ENCODE measurements at places on chromosomes 6 and 20.

GRCh38 chr6:24451581-24452388, 37.6 kb downstream of the GPLD1 start:
- DNase-seq = no peak

DNA sequence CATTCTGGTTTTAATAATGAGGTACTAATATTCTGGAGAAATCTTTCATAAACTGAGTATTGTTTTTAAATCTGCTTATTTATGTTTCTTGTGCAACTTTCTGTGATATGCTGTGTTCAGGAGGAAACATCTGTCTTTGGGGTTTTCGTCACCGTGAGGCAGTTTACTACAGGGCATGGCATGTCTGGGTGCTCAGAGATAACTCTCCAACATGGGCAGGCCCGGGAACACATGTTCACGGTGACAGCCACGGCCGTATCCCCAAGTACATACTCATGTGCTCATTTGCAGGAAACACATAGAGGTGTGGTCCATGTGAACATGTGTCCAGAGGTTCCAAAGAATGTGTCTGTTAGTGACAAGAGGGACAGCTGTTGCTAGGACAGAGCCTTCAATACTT, 62.1 kb upstream of the CNKSR3 start:
- DNase-seq = no peak

- DNase-seq = no peak
These were observed 24.9 kb upstream of the ELOVL5 start for GRCh38 chr6:53373638-53374037.

DNA sequence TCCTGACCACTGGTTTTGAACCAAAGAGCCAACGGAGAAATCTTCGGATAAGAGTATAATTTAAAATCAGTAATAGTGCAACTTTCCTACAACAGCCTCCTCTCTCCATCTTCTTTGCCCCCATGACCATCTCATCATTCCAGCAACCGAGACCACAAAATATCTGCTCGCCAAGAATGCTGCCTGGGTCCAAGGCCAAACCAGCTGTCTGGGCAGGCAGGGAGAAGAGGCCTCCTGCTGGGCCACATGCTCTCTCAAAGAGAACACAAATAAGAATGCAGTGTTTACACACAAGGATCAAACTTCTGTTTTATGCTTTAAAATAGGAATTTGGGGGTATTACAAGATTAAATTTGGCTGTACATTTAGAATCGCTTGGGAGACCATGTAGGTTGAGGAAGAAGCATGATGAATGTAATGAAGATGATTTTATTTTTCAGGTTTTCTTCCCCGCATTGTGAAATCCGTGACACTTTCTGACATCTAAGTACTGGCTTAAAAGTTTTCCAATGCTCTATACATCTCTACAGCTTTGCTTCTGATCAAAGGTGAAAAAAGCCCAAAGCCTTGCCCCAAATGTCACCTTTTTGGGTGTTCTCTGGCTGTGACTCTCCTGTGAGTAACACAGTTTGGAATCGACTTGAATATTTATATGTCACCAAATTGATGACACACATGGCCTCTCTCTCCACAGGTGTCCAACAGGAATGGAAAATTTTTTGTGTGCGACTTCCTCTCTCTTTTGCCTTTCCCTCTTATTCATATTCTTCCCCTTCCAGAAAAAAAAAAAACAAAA, 79.4 kb upstream of the PROKR2 start:
- no peak for DNase-seq

- peak; percentile 54 for DNase-seq
These were observed 3.3 kb downstream of the ADGRB3 start for GRCh38 chr6:68638230-68638900.

GRCh38 chr6:43927532-43928210, 157.7 kb downstream of the VEGFA start:
- no peak for DNase-seq

DNA sequence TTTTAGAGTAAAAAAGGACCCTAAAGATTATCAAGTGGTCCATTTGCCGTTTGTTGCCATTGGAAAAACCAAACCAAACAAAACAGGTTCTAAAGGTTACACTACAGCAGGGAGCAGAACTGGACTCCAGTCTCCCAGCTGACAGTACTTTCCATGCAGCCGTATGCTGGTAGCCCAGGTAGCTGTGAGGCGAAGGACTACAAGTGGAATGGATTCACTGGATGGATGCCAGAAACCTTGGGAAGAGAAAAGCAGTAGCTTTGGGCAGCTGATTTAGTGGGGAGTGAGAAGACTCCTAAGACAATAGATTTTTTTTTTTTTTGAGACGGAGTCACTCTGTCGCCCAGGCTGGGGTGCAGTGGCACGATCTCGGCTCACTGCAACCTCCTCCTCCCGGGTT, 88.3 kb downstream of the SASH1 start:
- no peak for DNase-seq

- no peak for DNase-seq
These were observed 239.2 kb upstream of the FKBP1C start for GRCh38 chr6:62971976-62972658.

GRCh38 chr6:71393471-71393870, 104.9 kb downstream of the OGFRL1 start:
- peak; percentile 88 for DNase-seq

DNA sequence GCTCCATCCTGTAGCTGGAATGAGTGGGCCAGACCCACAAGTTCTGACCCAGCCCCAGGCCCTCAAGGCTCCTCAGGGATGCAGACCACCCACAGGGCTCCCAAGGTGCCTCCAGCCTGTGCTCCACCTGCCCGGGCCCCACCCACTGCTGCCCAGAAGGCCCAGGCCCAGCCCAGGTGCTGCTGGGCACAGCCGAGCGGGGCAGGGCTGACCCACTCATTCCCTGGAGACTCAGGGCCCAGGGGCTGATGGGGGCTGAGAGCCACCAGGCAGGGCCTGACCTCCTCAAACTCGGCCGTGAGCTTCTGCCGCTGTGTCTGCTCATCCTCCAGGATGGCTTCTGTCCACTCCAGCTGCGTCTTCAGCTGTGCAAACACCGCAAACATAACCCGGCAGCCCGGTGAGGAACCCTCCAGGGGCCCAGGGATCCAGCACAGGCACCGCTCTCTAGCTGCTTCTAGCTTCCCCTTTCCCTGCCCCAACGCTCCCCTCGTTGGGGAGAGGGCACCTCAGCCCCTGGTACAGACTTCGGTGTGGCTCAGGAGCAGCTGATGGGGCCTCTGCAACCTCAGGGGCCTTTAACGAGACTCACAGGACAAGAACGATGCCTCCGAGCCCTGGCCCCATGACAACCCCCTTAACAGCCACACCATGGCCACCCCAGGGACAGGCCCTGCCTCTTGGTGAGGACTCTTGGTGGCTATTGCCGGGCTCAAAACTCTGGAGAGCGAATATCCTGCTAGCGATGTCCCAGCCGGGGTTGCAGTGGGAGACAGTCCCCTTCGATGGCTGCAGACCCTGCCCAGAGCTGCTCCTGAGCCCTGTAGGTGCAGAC, 46.0 kb downstream of the DSTN start:
- DNase-seq = no peak

DNA sequence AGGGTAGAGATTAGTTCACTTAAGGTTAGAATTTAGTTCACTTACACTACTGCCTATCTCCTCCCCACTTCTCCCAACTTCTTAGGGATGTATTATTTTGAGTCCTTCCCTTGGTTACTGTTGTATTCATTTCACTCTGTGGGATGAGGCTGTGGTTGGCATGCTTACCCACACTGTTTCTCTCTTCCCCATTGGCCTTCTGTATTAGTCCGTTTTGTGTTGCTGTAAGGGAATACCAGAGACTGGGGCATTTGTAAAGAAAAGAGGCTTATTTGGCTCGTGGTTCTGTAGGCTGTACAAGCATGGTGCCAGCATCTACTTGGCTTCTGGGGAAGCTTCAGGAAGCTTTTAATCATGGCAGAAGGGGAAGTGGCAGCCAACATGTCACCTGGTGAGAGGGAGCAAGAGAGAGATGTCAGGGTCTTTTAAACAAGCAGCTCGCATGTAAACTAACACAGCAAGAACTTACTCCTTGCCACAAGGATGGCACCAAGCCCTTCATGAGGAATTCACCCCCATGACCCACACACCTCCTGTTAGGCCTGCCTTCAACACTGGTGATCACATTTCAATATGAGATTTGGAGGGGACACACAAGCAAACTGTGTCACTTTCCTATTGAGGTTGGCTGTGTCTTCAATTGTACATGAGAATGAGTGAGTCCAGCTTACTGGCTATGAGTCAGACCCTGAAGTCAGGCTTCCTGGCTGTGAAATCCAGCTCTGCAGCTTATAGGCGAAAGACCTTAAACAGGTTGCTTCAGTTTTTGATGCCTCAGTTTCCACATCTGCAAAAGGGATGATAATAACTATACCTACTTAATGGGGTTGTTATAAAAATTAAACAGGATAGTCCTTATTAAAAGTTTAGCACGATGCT, 53.3 kb downstream of the SYNDIG1 start:
- no peak for DNase-seq

- no peak for DNase-seq
These were observed 129.3 kb upstream of the STMND1 start for GRCh38 chr6:16972535-16972934.

DNA sequence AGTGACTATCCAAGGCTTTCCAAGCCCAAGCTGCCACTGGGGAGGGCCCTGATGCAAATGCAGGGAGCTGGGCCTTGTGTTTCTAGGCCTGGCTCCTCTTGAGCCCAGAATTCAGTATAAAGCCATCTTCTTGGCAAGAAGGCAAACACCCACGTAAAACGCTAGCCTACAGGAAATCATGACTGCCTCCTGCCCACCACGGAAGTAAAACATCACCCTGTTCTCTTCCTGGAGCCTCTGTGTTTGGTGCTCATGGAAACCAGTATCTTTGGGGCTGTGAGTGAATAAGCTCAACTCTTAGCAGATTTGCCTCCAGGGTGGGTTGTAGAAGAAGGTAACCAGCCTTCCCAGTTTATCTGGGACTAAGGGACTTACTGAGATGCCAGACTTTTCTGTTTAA, 271.0 kb downstream of the ZNF217 start:
- DNase-seq = no peak

- DNase-seq = no peak
These were observed 127.2 kb upstream of the TCF21 start for GRCh38 chr6:133761706-133762105.

DNA sequence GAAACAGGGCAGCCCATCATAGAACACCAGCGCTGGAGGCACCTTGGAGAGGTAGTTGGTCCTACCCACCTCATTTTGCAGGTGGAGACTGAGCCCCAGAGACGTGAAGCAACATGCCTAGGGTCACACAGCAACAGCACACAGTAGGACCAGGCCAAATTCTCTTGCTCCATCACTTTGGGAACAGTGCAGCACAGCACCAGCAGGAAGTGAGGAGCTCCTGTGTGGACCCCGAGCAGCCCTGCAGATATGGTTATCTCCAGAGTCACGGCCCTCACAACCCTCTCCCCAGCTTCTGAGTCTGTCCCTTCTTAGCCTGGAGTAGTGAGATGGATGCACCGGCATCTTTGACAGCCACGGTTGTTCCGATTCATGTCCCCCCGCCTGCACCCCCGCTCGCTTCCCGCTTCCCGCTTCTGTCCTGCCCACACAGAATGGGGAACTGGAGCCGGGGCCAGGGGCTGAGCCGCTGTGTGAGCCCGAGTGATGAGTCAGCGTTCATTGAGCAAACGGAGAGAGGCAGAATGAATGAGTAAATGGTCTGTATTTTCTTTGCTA, 72.6 kb upstream of the DUSP22 start:
- DNase-seq = no peak

GRCh38 chr6:75224303-75224926, 18.6 kb upstream of the COL12A1 start:
- DNase-seq = no peak

- peak; percentile 39 for DNase-seq
These were observed 83.7 kb upstream of the ZNF322 start for GRCh38 chr6:26743157-26743821.

DNA sequence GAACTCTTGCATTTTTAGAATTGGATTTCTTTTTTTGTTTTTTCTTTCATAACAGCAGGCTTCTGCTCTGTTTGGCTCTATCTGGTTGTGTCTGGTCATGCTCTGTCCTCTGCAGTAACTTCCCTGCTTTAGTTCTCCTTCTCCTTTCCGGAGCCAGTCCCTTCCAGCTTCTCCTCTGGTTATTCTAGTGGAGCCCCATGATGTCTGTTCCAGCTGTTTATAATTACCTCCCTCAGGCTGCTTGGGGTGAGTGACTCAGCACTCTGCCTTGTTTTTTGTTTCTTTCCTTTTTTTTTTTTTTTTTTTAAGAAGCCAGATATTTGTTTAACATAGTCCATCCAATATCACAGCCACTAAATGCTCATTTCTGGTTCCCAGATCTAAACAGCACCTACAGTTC, 409.6 kb downstream of the MAFB start:
- no peak for DNase-seq

GRCh38 chr6:148307405-148307804, 35.2 kb upstream of the SASH1 start:
- no peak for DNase-seq

DNA sequence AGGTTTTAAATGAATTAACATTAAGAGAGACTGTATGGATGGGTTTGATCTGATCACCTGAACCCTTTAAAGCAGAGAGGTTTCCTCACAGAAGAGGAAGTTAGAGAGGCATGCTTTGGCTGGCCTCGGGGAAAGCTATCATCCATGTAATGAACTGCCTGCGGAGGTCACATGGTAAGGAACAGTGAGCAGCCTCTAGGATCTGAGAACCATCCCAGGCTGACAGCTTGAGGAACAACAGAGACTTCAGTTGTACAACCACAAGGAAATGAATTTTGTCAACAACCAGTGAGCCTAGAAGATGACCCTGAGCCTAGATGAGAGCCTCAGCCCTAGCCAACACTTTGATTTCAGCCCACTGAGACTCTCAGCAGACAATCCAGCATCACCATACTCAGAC, 2.9 kb upstream of the COL21A1 start:
- no peak for DNase-seq

GRCh38 chr6:41049521-41049920, 3.5 kb upstream of the APOBEC2 start:
- DNase-seq = no peak

- DNase-seq = peak; percentile 38
These were observed 38.0 kb downstream of the OGFRL1 start for GRCh38 chr6:71326611-71327010.

GRCh38 chr20:59735917-59736316, 131.6 kb downstream of the PHACTR3 start:
- no peak for DNase-seq

- no peak for DNase-seq
These were observed 120.8 kb upstream of the B3GAT2 start for GRCh38 chr6:71077655-71078054.

DNA sequence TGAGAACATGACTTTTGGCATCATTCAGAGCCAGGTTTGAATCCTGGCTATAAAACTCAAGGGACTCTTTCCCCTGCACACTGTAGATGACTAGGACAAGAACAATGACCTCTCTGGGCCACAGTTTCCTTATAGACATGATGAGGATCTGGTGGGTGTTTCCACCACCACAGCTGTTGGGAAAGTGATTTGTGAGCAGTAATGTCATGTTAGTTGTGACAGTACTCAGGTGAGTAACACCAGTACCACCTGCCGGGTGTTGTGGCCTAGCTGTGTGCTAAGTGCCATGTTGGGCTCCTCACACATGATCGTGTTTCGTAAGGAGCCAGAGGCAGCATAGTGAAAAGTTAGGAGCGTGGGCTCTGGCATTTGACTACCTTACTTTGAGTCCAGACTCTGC, 24.1 kb downstream of the HM13 start:
- no peak for DNase-seq

All from kidney capillary endothelial cell (primary cell).